HS-5 (cell line): ENCODE measurements at places on chromosomes 5 and 9.

GRCh38 chr9:127802576-127803443 lies at the start of gene FPGS:
FPGS (plus strand) TSS chr9:127802882; CDS start chr9:127802925, 43 bp downstream.
- peak; percentile 51 for DNase-seq

GRCh38 chr9:136761545-136761981 lies 2.8 kb downstream of the LCN15 start:
- DNase-seq: no peak

- peak; percentile 38 for DNase-seq
Observed at GRCh38 chr9:93159601-93160471, 24.1 kb upstream of the WNK2 start.

DNA sequence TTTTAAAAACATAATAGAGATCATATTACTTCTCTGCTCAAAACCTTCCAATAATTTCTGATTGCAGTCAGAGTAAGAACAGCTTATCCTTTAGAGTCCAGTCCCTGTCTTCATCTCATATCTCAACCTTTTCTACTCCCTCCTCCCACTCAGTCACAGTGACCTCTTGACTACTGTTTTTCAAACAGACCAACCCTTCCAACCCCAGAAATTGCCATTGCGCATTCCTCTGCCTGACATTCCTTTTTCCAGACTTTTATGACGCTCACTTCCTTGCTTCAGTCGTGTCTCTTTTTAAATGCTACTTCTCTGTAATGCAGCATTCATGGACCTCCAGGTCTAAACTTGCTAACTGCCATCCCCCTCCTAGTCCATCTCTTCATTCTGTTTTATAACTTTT lies 800.5 kb downstream of the BRINP1 start:
- DNase-seq: no peak

GRCh38 chr9:36987409-36987808 lies 46.7 kb downstream of the PAX5 start:
- no peak for DNase-seq

GRCh38 chr5:69367697-69368279 lies 1.5 kb downstream of the AK6 start:
- no peak for DNase-seq

GRCh38 chr9:88578121-88579049 lies 43.4 kb downstream of the NXNL2 start:
- peak; percentile 47 for DNase-seq

- DNase-seq: no peak
Observed at GRCh38 chr9:16656432-16657169, 213.9 kb downstream of the BNC2 start.

GRCh38 chr9:112248722-112249121 lies 73.6 kb upstream of the SUSD1 start:
- no peak for DNase-seq

DNA sequence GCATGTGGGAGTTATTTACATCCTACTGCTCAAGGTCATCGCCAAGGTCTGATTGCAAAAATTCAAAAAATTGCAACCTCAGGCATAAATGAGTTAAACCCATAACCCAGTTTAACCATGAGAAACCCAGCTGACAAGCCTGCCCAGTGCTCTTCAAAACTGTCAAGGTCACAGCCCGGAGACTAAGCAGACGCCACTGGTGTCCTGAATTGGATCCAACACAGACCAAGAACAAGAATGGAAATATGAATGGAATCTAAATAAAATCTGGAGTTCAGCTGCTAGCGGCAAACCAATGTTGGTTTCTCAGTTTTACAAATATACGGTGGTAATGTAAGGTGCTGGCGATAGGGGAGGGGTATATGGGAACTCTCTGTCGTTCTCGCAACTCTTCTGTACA lies 201.5 kb upstream of the MVB12B start:
- no peak for DNase-seq

GRCh38 chr9:34998266-34998665 lies 8.7 kb downstream of the DNAJB5 start:
- no peak for DNase-seq

DNA sequence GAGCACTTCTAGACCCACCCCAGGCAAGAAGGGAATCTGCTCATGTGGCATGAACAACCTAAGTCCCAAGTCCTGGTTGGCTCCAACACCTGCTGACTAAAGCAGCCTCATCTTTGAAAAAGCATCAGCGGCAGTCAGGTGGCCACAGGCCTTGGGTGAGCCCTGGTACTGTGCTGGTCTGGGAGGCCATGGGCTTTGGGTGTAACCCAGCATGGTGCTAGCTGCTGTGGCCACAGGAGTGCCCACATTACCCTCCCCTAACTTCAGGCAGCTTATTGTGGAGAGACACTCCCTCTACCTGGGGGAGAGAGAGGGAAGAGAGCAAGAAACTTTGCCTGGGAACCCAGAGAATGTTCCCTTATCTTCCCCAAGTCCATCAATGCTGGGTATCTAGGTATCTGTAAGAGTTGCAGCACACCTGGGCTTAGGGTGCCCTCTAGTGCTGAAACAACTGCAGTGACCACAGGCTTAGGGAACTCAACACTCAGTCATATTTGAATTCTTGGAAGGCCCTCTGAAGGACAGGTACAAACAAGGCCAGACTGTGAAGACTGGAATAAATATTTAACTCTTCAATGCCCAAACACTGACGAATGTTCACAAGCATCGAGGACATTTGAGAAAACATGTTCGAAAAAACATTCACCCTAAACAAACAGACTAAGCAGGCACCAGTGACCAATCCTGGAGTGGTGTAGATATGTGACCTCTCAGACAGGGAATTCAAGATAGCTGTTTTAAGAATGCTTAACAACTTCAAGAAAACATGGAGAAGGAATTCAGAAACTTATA lies 69.9 kb upstream of the OR2K2 start:
- DNase-seq: no peak

DNA sequence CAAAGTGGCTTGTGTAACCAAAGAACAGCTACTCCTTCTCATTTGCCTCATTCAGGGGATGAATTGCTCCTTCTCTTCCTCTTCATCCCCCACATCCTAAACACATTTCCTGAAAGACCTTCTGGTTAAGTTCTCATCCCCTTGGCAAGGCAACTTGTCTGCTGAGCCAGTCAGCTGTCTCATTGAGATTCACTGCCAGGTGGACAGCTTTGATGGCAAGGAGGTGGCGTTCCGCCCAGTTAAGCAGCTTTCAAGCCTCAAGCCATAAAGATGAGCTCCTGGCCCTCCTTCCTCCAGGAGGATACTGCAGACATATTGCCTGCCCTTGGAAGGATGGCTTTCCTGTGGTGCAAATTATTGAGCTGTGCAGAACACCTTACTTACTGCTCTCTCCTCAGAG lies 448.6 kb upstream of the MPDZ start:
- DNase-seq: no peak

DNA sequence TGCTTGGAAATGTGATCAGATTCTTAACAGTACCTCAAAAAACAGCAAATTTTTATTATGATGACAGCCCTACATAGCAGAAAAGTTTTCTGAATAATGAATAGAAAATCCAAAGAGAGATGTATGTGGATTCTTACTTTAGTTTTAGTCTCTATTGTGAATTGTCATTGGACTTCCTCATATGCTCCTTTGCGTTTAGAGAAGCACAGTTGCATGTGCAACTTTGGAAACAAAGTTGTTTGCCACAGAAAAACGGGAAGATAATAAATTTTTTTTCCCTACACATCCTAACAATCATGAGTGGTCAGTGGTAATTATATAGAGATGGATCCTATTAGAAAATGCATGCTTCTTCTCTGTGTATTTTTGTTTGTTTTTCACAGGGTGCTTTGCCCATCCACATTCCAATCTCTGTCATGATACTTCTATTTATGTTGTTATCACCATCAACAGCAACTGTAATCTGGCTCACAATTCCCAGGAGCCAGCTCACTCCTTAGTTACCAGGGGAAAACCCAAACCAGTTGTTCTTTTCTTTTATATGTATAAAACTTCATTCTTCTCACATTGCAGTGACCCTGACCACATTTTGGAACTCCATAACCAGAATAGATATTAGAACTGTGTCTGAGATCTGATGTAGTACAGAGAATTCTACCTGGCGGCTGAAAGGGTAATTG lies 118.7 kb downstream of the NDUFS4 start:
- DNase-seq: no peak

- DNase-seq: no peak
Observed at GRCh38 chr9:70044490-70045307, 1.1 kb downstream of the MAMDC2 start.

DNA sequence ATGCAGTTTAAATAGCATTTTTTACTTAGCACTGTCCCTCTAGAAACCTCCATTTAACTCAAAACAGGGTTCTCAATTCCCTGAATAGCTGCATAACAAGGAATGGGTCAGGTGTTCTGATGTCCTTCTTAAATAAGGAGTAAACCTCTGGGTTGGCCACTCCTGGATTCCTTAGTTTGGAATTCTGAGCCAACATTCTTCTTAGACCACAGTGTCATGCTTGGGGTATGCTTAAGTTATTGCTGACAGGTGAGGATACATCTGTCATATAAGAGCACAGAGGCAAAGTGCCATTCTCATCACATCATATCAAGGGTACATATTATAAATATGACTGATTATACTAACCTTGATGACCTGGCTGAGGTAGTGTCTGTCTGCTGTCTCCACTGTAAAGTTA lies 179.9 kb upstream of the SEMA6A start:
- no peak for DNase-seq

- peak; percentile 20 for DNase-seq
Observed at GRCh38 chr5:170434966-170435605, 45.9 kb upstream of the KCNMB1 start.

GRCh38 chr5:141997358-141997960 lies 15.4 kb downstream of the GNPDA1 start:
- DNase-seq: no peak

- no peak for DNase-seq
Observed at GRCh38 chr9:132596200-132596599, 13.8 kb downstream of the BARHL1 start.

- DNase-seq: no peak
Observed at GRCh38 chr9:83444110-83444509, 94.1 kb downstream of the FRMD3 start.

DNA sequence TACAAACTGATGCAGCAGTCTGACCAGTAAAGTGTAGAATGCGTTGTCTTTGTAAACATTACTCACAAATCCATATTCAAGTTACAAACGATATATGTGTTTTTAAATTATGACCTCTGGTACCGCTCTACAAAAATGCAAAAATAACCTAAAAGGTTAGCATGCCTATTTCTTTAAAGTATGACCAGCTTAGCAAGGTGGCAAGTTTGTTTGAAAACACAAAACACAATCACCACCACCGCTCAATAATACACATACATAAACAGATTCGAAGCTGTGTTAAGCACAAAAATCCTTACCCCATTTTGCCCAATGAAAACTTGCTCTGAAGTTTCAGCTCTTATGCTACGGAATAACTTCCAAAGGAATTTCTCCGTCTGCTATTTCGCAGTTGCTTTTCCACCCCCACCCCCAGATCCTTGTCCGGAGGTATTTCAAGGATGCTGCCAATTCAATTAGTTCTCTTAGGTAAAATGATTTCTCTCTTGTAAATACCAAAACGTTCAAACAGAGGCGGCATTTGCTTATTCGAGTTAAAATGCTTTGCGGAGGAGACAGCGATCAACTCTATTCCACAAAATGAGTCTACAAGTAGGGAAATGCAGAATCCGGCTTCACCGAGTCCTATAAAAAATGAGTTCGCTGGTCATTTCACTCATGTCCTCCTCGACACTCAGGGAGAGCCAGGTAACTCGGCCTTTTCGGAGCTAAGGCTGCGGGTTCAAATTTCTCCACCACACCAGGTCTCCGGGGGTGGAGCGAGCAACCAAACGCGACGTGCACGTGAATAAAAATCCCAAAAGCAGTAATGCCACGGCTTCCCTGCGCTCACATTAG lies 1.2 kb downstream of the HOMER1 start:
- peak; percentile 13 for DNase-seq

DNA sequence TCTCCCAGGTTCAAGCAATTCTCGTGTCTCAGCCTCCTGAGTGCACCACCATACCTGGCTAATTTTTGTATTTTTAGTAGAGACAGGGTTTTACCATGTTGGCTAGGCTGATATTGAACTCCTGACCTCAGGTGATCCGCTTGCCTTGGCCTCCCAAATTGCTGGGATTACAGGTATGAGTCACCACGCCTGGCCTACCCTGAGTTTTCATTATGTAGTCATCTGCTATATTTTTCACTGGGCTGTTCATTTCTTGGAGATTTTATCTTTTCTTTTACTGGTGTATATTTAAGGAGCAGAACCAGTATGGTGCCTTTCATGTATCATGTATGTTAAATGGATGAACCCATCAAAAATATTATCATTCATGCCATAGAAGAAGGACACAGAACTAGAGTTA lies 377.0 kb upstream of the ACTBL2 start:
- no peak for DNase-seq

GRCh38 chr9:89317282-89317681 lies 1.0 kb upstream of the SECISBP2 start:
- no peak for DNase-seq

GRCh38 chr5:40958811-40959210 lies 49.5 kb downstream of the C7 start:
- no peak for DNase-seq

GRCh38 chr5:173235499-173236394 lies 741 bp upstream of the NKX2-5 start:
- DNase-seq: no peak

DNA sequence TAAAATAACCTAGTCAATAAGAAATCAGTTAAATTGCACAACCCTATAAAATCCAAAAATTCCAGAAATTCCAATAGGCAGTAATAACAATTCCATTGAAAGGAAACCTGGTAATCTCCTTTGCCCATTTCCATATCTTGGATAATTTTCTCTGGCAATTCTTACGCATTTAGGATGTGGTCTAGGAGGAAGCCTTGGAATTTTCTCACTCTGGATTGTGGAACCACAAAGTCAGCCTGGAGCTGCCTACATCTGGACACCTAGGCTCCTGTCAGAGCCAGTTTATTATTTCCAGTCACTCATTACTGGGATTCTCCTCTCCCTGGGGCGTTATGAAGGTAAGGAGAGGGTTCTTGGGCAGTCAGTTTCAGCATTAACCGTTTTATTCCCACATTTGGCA lies 40.3 kb upstream of the GNE start:
- DNase-seq: peak; percentile 88

- DNase-seq: peak; percentile 42
Observed at GRCh38 chr5:28344836-28345433, 1306.5 kb upstream of the CDH9 start.

GRCh38 chr9:136596630-136597031 lies 50.8 kb upstream of the NOTCH1 start:
- no peak for DNase-seq

GRCh38 chr5:96247708-96248107 lies 185.3 kb downstream of the PCSK1 start:
- no peak for DNase-seq

GRCh38 chr9:85971731-85972130 lies 30.8 kb downstream of the NAA35 start:
- DNase-seq: no peak
